H1 (cell line): ENCODE measurements at places on chromosomes 5 and 9. TPM values are rescaled to one million over a fixed set of nuclear protein-coding genes. Genes with fewer than 3 reads are reported as not detected.

DUSP1 gene
- 6.5 and 8.6 TPM in 2 replicates for total RNA-seq

RFESD gene
- total RNA-seq, result 2.0 and 4.3 TPM in 2 replicates

DNA sequence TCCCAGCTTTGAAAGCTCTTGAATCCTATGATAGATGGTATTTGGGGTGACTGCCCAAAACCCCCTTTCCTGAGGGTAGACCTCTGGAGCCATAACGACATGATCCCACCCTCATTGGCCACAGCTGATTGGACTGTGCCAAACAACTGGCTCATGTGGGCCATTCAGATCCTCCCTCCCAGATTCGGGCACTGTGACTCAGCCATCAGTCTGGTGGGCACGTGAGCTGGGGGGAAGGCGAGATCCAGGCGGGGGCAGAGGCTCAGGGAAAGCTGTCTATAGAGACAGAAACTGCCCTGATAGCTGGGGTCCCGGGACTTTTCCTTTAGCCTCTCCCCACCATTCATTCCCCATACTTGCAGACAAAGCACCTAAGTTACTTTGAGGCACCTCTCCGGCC is 15.1 kb upstream of the NCS1 start:
- no peak overlapping the region for H3K4me3 ChIP-seq
- H3K27ac ChIP-seq, result no peak overlapping the region
- no peaks in the 10 kb centered on the region for H3K4me1 ChIP-seq

DNA sequence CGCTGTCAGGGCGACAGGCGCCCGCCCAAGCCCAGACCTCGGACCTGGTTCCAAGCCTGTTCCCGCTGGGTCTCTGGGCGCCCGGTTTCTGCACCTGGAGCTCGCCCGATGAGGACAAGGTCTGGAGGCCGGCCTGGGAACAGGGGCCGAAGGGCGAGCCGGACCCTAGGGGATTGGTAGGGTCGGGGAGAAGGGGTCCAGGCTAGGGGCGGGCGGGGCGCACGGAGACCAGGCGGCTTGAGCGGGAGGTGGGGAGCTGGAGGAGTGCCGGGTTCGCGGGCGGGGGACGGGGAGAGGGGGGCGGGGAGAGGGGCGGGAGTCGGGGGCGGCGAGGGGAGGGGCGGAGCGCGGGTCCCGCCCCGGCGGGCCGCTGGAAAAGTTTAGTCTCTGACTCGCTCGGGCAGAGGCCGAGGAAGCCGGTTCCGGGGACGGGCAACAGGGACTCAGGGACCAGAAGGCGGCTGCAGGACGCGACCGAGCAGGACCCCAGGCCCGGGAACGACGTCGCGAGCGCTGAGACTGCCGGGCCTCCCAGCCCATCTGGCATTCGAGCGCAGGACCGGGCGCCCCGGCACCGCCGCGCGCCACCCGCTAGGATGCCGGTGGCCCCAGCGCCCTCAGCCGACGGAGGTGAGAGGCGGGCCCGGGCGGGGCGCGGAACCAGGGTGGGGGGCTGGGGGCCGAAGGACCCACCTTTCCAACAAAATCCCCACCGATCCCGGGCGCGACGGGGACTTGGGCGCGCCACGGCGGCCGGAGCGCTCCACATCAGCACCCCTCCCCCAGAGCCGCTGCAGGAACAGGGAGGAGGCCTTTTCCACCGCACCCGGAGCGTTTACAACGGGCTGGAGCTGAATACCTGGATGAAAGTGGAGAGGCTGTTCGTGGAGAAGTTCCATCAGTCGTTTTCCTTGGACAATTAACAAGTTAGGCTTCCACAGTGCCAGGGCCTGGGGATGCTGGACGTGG is at the start of gene S1PR3:
Gene S1PR3, plus strand, starts transcription at position 403 of the 969 bp plus-strand sequence. CDS start 9,733 bp downstream, outside the sequence.
- peaks cover 4% of the 10 kb centered on the region; the same call in 1 of the 2 replicates for H3K27me3 ChIP-seq
- H3K27ac ChIP-seq, result no peak within 1 kb of the TSS; the same call in 1 of the 2 replicates
- peak within 1 kb of the TSS; percentile 55 for H3K4me3 ChIP-seq

DNA sequence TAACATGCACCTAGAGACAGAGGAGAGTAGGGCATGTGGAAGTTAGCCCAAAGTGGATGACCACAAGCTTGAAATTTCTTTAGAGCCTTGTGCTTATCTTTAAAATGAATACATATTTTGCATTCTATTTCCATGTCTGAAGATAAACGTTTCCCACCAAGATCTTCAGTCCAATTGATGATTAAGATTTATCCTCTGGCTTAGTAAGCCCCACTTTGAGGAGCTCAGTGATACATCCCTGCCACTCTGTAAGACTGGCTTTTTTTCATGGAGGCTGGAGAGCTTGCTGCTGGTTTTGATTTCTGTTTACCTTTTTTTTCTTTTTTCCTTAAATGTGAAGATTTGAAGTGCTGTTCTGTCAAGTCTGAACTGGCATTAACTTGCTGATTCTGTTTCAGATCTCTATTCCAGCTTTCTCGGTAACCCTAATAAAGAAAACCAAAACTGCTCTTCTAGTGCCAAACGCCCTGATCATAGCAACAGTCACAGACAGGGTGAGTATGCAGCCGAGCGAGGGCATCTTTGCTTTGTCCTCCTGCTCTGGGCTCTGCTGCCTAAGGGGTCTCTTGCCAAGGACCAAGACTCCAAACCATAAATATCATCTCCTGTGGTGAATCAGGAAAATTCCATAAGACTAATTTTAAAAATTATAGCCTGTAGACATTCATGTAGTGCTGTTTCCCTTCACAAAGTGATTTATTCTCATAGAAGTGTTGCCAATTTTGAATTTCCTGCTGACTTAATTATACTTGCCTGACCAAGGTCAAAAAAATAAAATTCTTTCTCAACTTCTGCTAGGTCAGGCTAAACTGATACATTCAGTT is 54.3 kb downstream of the GRAMD2B start:
- H3K36me3 ChIP-seq, result peaks cover 27% of the 10 kb centered on the region
- no peak overlapping the region for H3K4me3 ChIP-seq
- DNase-seq, result no peak
- no peak overlapping the region for H3K27ac ChIP-seq
- H3K4me1 ChIP-seq, result peaks cover 2% of the 10 kb centered on the region; the same call in 1 of the 2 replicates
- H3K27me3 ChIP-seq, result no peaks in the 10 kb centered on the region

PCDHGC5 gene
- 0.78 and 1.1 TPM in 2 replicates for total RNA-seq

DNA sequence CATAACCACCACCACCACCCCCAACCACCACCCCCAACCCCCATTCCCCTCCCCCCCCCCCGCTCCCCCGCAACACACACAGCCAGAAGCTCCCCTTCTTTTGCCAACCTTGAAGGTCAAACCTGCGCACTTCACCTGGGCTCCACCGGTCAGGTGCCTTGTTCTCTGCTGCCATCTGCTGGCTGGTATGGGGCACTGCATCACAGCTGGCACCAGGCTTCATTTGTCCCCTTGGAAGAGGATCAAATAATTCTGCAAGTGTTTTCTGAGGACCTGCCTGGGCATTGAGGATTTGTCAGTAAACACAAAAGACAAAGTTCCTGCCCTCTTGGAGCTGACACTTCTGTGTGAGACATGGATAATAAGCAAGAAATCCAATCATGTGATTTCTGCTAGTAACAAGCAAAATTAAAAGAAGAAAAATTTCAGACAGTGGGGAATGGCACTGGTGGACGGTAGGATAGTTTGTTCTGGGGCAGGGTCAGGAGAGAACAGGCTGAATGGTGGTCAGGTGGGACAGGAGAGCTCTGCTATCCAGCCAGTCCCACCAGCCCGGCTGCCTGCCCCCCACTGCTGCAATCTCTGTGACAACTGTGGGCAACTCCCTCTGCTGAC is 55.6 kb upstream of the LMX1B start:
- no peak overlapping the region for H3K4me3 ChIP-seq
- no peaks in the 10 kb centered on the region; the same call in 1 of the 2 replicates for H3K27me3 ChIP-seq
- no peaks in the 10 kb centered on the region for H3K4me1 ChIP-seq
- H3K27ac ChIP-seq, result no peak overlapping the region
- no peaks in the 10 kb centered on the region for H3K36me3 ChIP-seq

DNA sequence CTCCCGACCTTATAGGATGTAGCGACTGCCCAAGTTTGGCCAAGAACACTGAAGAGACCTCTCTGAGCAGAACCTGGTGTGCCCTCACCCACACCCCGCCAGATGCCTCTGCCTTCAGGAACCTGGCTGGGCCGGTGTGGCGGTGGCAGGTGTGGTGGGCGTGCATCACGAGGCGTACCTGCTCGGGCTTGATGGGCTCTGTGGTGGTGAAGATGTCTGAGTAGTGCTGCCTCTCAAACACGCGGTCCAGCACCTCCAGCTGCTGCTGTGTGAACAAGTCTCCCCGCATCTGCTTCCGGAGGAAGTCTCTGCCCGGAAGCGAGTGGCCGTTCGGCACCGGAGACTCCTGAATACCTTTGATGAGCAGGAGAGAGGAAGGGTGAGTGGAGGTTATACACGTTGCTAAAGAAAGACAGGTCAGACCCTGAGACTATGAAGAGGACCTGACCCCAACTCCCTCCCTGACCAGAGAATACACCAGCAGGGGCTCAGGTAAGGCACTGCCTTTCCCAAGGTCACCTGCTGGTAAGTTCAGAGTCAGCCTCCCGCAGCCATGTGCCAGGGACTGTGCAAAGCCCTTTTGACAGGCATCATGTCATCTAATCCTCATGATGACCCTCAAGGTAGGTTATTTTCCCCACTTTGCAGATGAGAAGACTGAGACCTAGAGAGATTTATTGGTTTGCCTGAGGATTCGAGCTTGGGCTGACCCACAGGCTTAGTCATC is 67.5 kb downstream of the PAX5 start:
- no peak overlapping the region for H3K4me3 ChIP-seq
- H3K27ac ChIP-seq, result no peak overlapping the region
- H3K4me1 ChIP-seq, result no peaks in the 10 kb centered on the region
- H3K27me3 ChIP-seq, result no peaks in the 10 kb centered on the region; the same call in 1 of the 2 replicates
- DNase-seq, result peak; percentile 35

DNA sequence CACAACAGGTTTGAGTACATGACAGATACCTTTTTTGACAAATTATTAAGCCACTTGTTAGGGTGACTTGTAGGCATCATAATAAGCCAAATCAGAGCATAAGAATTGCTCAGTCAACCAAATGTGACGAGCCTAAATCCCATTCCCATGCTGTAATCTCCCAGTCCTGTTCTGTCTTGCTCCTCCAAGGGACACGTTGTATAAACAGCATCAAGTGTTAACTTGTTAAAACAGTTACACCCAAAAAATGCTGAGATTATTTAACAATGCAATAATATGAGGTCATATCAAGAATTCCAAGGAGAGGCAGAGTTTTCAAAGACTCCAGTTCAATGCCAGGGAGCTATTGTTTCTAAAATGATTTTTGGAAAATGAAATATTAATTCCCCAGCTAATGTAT is 76.2 kb downstream of the SH3TC2 start:
- no peak overlapping the region for H3K27ac ChIP-seq
- H3K36me3 ChIP-seq, result no peaks in the 10 kb centered on the region
- no peaks in the 10 kb centered on the region for H3K4me1 ChIP-seq
- no peaks in the 10 kb centered on the region for H3K27me3 ChIP-seq
